ENCODE measurements at places on chromosomes 6 and 20. TPM values are rescaled to one million over a fixed set of nuclear protein-coding genes. Genes with fewer than 3 reads are reported as not detected.

GRCh38 chr20:38676576-38676975 lies 47.7 kb upstream of the SLC32A1 start:
- no peak overlapping the region for H3K4me3 ChIP-seq
- H3K36me3 ChIP-seq, result no peaks in the 10 kb centered on the region
- peaks cover 40% of the 10 kb centered on the region for H3K27me3 ChIP-seq
- no peak overlapping the region for H3K27ac ChIP-seq
- H3K4me1 ChIP-seq, result peaks cover 19% of the 10 kb centered on the region

DNA sequence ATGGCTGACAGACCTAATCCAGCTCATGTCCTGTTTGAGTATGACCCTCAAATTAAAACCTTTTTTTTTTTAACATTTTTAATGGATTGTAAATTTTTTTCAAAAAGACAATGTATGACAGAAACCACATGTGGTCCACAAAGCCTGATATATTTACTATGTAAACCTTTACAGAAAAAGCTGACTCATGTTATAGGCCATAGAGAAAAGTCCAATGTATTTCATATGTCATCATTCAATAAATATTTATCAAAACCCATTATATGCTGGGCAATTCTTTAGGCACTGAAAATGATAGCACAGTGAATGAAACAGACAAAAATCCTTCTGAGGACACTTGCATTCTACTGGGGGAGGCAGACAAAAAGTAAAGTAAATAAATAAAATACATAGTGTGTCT lies 826.2 kb upstream of the FLRT3 start:
- H3K4me1 ChIP-seq, result no peaks in the 10 kb centered on the region
- no peaks in the 10 kb centered on the region for H3K27me3 ChIP-seq
- no peaks in the 10 kb centered on the region for H3K36me3 ChIP-seq
- no peak overlapping the region for H3K27ac ChIP-seq
- no peak for DNase-seq

- no peaks in the 10 kb centered on the region for H3K4me1 ChIP-seq
- no peak overlapping the region for H3K4me3 ChIP-seq
- no peak for DNase-seq
- H3K36me3 ChIP-seq, result no peaks in the 10 kb centered on the region
Measured at GRCh38 chr20:5212907-5213487, 86.2 kb downstream of the CDS2 start.

GRCh38 chr20:5065879-5066383 lies 53.8 kb downstream of the PCNA start:
- H3K27ac ChIP-seq, result no peak overlapping the region
- no peaks in the 10 kb centered on the region for H3K27me3 ChIP-seq
- H3K4me1 ChIP-seq, result no peaks in the 10 kb centered on the region
- H3K4me3 ChIP-seq, result no peak overlapping the region
- DNase-seq, result no peak
- H3K36me3 ChIP-seq, result no peaks in the 10 kb centered on the region

The SLC2A10 gene
- 4.3 TPM for polyA plus RNA-seq

GRCh38 chr20:34628026-34628425 lies 48.9 kb downstream of the PIGU start:
- H3K36me3 ChIP-seq, result no peaks in the 10 kb centered on the region
- no peak for DNase-seq
- no peak overlapping the region for H3K4me3 ChIP-seq
- H3K4me1 ChIP-seq, result no peaks in the 10 kb centered on the region

- H3K27me3 ChIP-seq, result no peaks in the 10 kb centered on the region
- DNase-seq, result no peak
- no peaks in the 10 kb centered on the region for H3K36me3 ChIP-seq
- no peaks in the 10 kb centered on the region for H3K4me1 ChIP-seq
- no peak overlapping the region for H3K27ac ChIP-seq
Measured at GRCh38 chr20:922781-923180, 6.6 kb upstream of the ANGPT4 start.
